ENCODE measurements at places on chromosomes 2 and 18.

DNA sequence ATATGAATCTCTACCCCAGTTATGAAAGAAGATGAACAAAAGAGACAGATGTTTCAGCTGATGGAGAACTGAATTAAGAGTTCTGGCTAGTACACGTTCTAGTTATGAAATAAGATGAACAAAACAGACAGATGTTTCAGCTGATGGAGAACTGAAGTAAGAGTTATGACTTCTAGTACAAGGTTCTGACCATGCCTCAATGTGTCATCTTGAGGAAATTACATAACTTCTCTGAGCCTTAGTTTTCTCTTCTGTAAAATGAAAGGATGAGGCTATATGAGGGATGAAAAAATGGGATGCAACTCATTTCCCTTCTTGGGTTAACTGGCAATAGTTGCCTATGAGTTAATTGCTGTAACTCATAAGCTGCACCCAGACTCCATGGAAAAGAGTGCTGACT, 92.9 kb upstream of the WDR75 start:
- DNase-seq, result no peak

DNA sequence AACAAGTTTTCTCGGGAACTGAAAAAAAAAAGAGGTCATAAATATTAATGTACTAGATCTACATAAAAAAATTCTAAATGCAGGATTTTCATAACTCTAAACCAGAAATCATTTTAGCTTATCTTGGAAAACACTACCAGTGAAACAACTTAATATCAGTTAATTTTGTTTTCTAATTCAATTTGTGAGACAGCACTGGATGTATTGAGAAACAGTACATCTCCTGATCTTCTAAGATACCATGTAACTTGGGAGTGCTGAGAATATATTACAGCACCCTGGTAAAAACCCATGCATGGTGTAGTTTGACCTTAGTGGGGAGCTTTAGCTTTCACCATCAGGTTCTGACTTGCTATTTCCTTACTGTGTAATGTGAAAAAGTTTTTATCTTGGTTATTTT, 129.6 kb downstream of the NRXN1 start:
- no peak for DNase-seq

DNA sequence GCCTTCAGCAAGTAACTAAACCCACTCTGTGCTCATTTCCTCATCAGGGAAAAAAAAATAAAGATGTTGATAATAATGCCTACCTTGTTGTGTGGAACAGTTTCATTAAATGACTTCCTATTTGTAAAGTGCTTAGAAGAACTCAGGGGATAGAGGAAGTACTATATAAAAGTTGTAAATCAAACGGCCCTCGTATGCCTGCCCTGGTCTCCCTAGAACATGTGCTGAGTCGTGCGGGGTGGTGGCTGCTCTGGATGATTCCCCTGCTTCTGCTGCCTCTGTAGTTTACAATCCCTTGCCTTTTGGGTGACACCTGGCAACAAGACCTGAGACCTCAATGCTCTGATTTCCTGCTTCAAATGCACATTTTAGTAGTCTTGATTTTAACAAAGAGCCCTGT, 170.0 kb downstream of the CERS6 start:
- no peak for DNase-seq

DNA sequence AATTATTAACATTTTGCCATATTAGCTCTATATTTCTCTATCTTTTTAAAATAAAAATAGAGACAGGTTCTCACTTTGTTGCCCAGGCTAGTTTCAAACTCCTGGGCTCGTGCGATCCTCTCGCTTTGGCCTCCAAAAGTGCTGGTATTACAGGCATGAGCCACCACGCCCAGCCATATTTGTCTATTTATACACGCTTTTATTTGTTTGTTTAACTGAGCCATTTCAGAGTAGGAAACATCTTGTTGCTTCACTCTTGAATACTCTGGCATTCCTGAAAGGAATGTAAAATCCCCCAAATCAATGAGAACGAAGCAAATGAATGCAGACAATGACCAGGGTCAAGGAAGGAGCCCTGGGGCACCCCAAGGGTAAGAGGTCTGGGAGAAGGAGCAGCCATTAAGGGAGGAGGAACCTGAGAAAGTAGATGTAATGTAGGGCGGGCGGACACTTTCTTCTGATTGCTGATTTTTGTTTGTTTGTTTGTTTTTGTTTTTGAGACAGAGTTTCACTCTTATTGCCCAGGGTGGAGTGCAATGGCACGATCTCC, 31.7 kb upstream of the RAB1A start:
- no peak for DNase-seq

- no peak for DNase-seq
These were observed 60.5 kb upstream of the PXDN start for GRCh38 chr2:1804865-1805264.

DNA sequence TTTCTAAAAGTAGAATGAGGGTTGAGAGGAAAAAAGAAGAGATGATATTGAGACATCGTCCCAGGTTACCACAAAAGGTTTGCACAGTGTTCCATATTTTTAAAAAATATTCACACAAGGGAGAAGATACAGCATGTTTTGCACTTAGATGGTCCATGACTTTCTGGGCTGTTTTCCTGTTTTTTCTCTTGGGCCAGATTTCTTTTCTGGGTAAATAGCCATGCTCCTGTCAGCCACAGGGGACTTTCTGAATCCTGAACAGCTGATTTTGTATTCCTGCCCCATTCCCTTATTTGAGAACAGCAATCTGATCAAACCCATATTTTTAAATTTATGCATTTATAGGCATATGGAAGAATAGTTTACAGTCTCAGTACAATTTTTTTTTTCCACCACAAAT, 185.9 kb upstream of the NRP2 start:
- DNase-seq, result no peak

DNA sequence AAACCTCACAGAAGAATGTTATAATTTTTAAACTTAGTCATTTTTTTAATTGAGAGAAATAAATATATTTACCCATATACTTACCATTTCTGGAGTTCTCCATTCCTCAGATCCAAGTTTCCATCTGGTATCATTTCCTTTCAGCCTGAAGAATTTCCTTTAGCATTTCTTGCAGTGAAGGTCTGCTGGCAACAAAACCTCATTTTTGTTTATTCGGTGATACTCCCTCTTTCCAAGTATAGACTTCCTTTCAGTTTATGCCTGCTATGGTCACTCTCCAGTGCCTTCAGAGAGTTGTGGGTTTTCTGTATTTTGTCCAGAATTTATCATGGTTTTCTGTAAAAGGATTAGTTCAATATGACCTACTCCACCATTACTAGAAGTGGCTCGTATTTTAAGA, 17.0 kb downstream of the WDPCP start:
- DNase-seq, result no peak

- DNase-seq, result no peak
These were observed 2.1 kb downstream of the TYMS start for GRCh38 chr18:659597-659996.

DNA sequence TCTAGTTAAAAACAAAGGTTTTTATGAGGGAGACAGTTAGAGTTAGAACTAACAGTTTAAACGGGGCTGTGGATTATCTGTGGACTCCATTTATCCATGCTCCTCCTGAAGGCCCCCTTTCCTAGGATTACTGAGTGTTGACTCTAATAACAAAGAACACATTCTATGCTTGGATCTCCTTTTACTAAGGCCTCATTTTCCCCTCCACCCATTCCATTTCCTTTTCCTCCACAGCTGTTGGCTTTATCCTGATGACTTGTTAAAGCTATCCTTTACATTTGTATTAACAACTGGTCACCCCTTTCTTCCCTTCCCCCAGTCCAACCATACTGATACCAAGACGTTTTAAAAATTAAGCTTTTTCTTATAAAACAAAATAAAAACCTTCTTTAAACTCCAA, 220.6 kb downstream of the SRBD1 start:
- no peak for DNase-seq

DNA sequence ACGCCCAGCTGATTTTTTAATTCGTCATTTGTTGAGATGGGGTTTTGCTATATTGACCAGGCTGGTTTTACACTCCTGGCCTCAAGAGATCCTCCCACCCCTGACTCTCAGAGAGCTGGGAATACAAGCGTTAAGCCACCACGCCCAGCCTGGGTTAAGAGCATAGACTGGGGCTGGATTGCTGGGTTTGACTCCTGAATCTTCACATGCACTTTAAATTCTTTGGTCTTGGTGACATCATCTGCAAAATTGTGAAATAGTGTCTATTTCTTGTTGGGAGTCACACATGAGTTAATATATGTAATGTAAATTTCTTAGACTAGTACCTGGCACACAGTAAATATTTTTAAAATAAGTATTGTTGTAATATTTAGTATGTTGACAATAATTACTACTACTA, 257.4 kb downstream of the DOK6 start:
- DNase-seq, result no peak

DNA sequence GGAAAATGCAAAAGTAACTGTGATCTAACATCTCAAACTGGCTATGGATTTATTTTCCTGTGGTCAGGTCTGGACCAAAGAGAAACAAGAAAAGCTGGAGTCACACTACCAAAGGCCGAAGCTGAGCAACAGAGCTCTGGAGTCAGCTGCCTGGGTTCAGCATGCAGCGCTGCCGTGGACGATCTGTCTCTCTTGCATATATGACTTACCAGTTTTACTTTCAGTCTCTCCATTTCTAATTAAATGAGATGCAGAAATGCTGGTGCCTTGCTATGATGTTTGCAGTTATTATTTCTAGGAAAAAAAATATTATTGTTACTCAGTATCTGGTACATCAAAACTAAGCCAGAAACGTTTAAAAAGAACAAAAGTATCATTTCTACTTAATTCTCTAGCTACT, 813.2 kb downstream of the RNF144A start:
- no peak for DNase-seq

DNA sequence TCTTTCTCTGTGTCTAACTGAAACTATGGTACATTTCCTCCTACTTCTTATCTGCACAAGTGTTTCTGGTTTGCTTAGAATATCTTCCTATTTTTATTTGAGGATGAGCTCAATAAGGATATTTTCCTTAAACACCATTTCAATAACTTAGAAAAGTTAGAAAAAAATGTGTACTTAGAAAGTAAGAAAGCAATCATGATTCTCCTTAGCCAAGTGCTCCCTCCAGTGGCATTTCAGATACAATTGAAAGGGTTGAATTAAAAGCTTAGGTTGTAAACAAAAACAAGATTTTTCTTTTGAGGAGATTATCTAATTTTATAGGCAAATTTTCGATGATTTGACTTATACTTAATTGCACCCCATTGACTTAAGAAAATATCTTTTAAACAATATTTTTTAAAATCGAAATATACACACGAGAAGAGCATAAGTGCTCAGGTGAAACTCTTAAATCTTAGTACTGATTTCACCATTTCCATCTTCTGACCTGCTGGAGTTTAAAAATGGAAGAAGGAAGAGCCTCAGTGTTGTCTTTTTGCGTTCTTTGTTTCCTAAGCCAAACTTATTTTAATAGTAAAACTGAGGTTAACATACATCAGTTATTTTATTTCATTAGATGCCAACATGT, 26.9 kb downstream of the C18orf63 start:
- no peak for DNase-seq

DNA sequence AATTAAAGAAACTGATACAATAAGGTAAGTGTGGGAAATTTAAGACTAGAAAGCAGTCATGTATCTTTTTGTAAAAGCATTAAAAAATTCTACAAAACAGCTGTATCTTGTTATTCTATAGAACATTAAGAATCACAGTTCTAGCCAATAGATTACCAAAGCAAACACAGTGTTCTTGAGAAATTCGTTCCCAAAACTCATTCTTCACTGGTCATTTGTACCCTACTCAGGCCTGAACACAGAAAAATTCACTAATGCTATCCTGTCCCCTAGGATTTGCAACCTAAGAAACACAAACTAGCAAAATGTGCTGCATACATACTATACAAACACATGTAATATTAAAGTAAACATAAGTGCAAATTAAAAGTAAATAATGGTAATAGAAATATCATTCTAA, 29.1 kb downstream of the ERMN start:
- DNase-seq, result no peak

GRCh38 chr2:46416739-46417403, 62.5 kb upstream of the TMEM247 start:
- no peak for DNase-seq

DNA sequence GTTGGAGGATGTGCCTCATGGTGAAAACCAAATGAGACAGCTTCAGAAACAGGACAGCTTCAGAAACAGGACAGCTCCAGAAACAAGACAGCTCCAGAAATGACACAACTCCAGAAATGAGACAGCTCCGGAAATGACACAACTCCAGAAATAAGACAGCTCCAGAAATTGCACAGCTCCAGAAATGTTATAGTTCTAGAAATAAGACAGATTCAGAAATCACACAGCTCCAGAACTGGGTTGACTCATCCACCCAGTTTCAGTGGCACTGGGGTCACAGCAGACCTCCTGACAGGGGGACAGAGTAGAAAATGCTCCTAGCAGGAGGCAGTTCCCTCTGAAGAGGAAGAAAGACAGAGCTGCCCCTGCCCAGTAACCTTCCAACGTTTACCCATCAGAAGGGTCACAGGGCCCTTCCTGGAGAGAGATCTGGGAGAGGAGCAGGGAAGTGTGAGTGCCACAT, 26.9 kb upstream of the COL6A3 start:
- peak; percentile 25 for DNase-seq

GRCh38 chr2:28342081-28342967, 50.3 kb upstream of the FOSL2 start:
- no peak for DNase-seq

- DNase-seq, result no peak
These were observed 9.8 kb upstream of the NDUFV2 start for GRCh38 chr18:9092665-9093064.

DNA sequence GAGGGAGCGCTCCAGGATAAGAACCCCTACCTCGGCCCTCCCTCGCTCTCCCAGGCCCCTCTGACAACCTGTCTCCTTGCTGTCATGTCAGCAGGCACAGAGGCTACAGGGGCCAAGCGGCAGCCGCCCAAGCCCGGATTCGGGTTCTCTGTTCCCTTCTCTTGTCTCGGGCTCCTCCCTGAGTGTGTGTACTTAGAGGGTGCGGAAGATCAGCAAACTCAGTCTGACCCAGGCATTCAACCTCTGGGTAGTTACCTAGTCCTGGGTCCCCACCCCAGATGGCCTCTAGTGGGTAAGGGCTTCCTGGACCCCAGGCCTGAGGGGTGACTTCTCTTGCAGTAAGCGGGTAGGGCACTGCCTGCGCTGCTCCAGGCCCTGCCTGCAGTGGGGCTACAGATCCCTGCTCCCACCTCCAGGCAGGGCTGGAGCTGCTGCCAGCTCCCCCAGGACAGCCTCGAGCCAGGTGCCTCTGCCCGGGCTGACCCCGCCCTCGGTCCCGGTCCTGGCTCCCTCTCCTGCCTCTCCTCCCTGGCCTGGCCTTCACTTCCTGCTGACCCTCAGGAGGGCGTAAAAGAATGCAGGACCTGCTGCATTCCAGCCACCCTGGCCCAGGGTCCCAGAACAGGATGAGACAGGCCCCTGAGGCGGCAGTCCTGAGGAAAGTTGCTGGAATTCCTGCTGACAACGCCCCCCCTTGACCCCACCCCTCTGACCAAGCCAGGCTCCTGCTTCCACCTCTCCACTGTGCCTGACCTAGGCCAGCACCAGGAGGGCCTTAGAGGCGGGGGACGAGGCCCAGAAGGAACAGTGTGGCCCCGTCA, 22.0 kb downstream of the GPC1 start:
- no peak for DNase-seq

- DNase-seq, result no peak
These were observed 165.7 kb downstream of the CPS1 start for GRCh38 chr2:210722092-210722491.

- peak; percentile 52 for DNase-seq
These were observed 17.5 kb downstream of the METTL8 start for GRCh38 chr2:171416009-171416926.

Measured in stimulated activated CD4-positive, alpha-beta T cell treated with anti-CD3 and anti-CD28 coated beads, Interleukin-15, amount 100 ng/mL, for 1 hour (primary cell).